Prostate gland (tissue), 2 donors: ENCODE measurements at places on chromosomes 12 and 14. TPM values are rescaled to one million over a fixed set of nuclear protein-coding genes. Genes with fewer than 3 reads are reported as not detected.

DIO3 gene
- 6.9 TPM for total RNA-seq

DNA sequence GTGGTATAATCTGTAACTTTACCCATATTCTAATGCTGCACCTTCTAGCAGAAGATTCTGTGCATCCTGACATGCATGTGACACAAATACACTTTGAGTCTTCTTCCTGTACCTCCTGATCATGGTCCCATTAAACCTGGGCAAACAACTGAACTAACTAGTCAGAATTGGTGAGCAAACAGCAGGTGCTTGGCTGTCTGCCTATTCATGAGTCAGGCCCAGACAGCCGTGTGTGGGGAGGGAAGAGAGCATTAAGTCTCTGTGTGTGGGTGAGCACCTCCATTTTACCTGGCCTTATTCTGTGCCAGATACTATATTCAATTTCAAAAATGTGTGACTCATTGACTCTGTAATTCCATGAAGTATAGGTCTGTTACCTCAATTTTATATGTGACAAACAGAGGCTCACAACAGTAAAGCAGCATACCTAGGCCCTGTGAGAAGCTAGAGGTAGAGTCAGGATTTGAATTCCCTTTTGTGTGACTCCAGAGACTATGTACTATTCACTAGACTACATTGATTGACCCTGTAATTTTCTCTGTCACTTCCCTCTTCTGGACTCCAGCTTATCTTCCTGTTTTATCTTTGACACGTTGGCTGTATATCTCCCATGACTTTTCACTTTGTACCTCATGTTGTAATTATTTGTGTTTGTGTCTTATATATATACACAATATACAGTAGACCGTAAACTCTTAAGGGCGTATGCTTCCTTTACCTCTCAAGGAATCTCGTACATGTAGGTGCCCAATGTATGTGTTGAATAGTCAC, 32.2 kb downstream of the SUSD6 start:
- peaks cover 14% of the 10 kb centered on the region for H3K4me1 ChIP-seq
- H3K27me3 ChIP-seq, result no peaks in the 10 kb centered on the region
- H3K27ac ChIP-seq, result peak overlapping the region; percentile 43

DNA sequence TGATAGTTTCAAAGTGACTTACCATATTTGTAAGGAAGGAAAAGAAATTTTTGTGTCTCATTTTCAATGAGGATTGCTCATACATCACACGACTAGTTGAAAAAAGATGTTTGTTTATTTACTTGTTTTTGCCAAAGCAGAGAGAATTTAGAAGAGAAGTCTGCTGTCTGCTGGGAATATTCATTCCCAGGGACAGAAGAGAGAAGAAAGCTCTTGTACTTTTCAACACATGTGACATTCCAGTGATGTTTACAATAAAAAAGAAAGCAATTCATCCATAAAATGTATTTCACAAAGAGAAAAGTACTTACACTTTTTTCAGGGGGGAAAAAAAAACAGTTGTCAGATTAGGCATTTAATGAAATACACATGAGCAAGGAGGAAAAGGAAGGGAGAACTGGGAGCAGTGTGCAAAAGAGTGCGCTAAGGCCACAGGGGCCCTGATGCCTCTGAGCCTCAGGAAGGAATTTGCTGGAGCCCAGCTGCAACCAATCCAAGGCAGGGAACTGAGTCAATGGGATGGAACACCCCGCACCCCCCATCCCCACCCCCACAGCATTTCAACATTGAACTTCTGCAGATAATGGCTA, 115.0 kb downstream of the RPAP3 start:
- no peak for DNase-seq
- no peak overlapping the region for H3K27ac ChIP-seq
- H3K4me1 ChIP-seq, result no peaks in the 10 kb centered on the region
- H3K27me3 ChIP-seq, result no peaks in the 10 kb centered on the region
- H3K4me3 ChIP-seq, result no peak overlapping the region
- H3K36me3 ChIP-seq, result no peaks in the 10 kb centered on the region

GRCh38 chr12:53097564-53098353, at the start of gene IGFBP6:
IGFBP6 (plus strand) TSS chr12:53097667; CDS start chr12:53097718, 51 bp downstream.
- no peak for DNase-seq
- H3K27ac ChIP-seq, result peak within 1 kb of the TSS; percentile 71
- no peaks in the 10 kb centered on the region for H3K27me3 ChIP-seq
